ENCODE measurements at places on chromosomes 4 and X.

DNA sequence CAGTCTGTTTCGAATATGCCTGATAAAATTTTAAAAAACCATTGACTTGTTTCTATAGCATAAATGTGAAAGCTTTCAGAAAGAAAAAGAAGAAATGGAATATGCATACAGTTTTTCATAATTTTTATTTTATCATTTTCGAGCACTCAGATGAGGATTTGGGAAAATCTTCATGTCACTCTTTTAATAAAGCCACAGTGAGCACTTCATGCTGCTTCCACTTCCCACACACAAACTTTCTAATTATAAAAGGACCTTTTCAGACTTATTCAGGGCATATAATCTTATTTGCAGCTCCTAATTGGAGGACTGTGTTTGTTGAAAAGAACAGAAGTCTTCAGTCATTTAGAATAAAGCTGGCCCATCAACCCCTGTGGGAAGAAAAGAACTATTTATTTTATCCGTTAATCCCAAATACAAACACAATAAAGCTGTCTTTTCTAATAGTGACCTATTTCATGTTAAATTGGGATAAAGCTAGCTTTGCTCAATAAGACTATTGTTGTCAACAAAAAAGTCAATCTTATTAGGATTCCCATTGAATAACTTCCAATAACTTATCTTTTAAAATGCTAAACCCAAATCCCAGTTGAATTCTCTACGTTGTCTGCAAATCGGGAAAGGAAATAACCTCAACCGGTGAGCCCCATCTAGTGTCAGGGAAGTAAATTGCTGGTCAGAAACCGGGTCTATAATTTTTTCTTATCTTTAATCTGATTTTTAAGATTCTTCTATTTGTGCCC, 211.5 kb downstream of the PDGFRA start:
- DNase-seq: peak; percentile 60

DNA sequence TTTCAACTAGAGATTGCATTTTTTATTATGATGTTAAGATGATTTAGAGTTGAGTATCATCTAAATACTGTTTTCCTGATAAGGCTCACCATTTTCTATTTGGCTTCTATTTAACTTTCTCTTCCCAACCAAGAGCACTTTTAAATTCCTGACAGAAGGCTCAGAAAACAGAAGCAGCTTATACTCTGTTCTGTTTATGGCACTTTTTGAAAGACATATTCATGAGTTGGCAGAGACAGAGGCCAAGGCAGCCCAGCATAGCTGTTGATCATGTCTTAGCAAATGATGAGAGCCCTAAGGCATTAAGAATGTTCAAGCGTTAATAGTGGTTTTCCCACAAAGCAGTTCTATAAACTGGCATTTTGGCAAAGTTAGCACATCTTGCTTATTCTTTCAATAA, 330.3 kb downstream of the TRAM1L1 start:
- DNase-seq: no peak

GRCh38 chr4:29805916-29806480, 914.2 kb upstream of the PCDH7 start:
- no peak for DNase-seq

- DNase-seq: no peak
Measured at GRCh38 chr4:148883891-148884290, 441.7 kb upstream of the NR3C2 start.

GRCh38 chr4:88893961-88894360, 163.0 kb downstream of the FAM13A start:
- no peak for DNase-seq
